ENCODE measurements at places on chromosomes 11 and 22. TPM values are rescaled to one million over a fixed set of nuclear protein-coding genes. Genes with fewer than 3 reads are reported as not detected.

GRCh38 chr11:86625981-86626380 lies 46.4 kb downstream of the ME3 start:
- peaks cover 3% of the 10 kb centered on the region for H3K4me1 ChIP-seq
- H3K36me3 ChIP-seq: no peaks in the 10 kb centered on the region
- no peak for DNase-seq
- no peak overlapping the region for H3K27ac ChIP-seq

DNA sequence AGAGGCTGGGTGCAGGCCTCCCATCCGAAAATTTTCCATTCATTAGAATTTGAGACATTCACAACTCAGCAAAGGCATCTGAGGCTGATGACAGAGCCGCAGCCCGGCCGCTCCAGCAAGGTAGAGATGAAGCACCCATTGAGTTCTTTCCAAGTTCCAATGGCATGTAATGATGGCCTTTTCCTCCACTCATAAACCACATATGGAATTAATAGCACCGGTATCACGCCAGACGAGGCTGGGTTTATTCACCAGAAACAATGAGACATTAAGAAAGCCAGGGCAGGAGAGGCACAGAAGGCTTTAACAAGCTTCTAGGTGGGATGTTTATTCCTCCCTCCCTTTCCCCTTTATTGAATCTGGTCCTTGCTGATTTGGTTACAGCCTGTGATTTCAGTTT lies 534.4 kb downstream of the MN1 start:
- H3K4me1 ChIP-seq: no peaks in the 10 kb centered on the region
- no peaks in the 10 kb centered on the region for H3K36me3 ChIP-seq
- no peak overlapping the region for H3K27ac ChIP-seq

GRCh38 chr11:111586388-111586831 lies 15.8 kb upstream of the SIK2 start:
- H3K4me1 ChIP-seq: peaks cover 5% of the 10 kb centered on the region
- H3K4me3 ChIP-seq: no peak overlapping the region
- H3K27me3 ChIP-seq: no peaks in the 10 kb centered on the region
- H3K36me3 ChIP-seq: no peaks in the 10 kb centered on the region

DNA sequence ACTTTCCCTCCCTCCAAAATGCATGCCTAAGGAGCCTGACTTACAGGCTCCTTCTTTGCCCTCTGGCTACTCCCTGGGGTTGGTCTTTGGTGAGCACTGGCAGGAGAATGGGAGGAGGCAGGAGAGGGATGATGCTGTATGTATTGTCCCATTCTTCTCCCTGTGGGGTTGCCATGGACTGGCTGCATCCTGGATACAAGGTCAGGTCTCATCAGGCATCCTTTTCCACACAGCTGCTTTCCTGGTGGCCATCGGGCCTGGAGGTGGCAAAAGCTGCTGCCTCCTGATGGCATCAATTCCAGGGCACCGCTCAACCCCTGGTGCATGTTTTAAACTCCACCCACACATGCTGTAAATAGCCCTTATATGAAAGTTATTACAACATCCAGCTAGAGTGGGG lies 257.2 kb downstream of the ETS1 start:
- no peaks in the 10 kb centered on the region for H3K36me3 ChIP-seq
- peaks cover 2% of the 10 kb centered on the region for H3K4me1 ChIP-seq
- no peak for DNase-seq

The HOATZ gene
- not detected for total RNA-seq

GRCh38 chr11:26245046-26245445 lies 86.9 kb upstream of the ANO3 start:
- no peaks in the 10 kb centered on the region for H3K27me3 ChIP-seq
- H3K27ac ChIP-seq: no peak overlapping the region
- no peaks in the 10 kb centered on the region for H3K36me3 ChIP-seq
- H3K4me3 ChIP-seq: no peak overlapping the region
- DNase-seq: no peak
- H3K4me1 ChIP-seq: no peaks in the 10 kb centered on the region

- no peak overlapping the region for H3K27ac ChIP-seq
- no peaks in the 10 kb centered on the region for H3K27me3 ChIP-seq
- H3K4me3 ChIP-seq: no peak overlapping the region
- no peak for DNase-seq
- H3K36me3 ChIP-seq: no peaks in the 10 kb centered on the region
These were observed 1.8 kb upstream of the MCAT start for GRCh38 chr22:43144949-43145348.

The PGA5 gene
- 0.67 TPM for total RNA-seq

- no peak overlapping the region for H3K4me3 ChIP-seq
- no peak overlapping the region for H3K27ac ChIP-seq
- no peaks in the 10 kb centered on the region for H3K27me3 ChIP-seq
- no peaks in the 10 kb centered on the region for H3K4me1 ChIP-seq
These were observed 13.5 kb downstream of the C11orf97 start for GRCh38 chr11:94525546-94526324.

DNA sequence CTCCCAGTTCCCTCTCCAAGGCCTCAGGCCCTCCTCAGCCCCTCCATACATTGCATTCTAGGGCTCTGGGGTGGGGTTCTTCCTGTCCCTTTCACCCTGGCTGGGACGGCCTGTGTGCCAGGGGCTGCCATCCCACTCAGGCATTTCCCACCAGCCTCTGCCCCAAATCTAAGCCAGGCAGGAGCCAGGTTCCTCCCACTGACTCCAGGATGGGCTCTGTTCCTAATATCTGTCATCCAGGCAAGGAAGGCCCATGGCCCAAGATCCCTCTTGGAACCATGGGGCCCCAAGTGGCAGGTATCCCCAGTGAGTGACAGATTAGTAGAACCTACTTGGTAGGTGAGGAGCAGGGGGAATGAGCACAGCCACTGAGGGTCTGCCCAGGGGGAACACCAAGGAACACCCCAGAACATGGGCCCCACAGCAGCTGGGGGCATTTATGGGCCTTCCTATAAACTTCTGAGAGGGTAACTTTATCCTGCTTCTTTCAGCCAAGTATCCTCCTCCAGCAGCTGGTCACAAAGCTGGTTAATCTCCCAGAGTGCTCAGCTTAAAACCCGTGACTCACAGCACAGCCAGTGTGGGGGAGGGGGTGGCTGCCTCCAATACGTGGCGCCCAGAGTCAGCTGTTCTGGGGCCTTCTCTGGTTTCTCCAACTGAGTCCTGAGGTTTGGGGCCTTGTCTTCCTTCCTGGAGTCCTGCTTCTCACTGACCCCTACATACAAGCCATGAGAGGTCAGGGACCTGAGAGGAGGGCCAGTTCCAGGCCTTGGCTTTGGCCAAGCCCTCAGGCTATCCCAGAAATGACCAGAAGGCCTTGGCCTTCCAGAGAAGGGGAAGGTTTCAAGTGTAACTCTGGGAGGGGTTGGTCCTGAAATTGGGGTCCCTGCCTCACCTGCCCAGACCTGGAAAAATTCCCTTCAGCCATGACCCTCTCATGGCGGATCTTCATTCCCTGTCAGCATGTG lies 19.9 kb upstream of the MYOD1 start:
- DNase-seq: no peak
- no peaks in the 10 kb centered on the region for H3K4me1 ChIP-seq
- H3K4me3 ChIP-seq: no peak overlapping the region
- H3K27me3 ChIP-seq: peaks cover 27% of the 10 kb centered on the region

The OR8D4 gene
- not detected for total RNA-seq

DNA sequence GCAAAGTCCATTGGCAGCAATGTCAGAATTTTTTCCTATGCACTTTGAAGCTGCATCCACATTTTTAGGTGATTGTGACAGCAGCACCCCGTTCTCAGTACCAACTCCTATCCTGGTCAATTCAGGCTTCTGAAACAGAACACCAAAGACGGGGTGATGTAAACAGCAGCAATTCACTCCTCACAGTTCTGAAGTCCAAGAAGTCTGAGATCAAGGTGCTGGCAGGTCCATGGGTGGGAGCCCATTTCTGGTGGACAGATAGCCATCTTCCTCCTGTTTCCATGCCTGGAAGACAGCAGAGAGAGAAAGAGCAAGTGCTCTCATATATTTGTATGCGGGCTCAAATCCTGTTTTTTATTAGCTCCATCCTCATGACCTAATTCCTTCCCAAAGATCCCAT lies 471.2 kb downstream of the BRD1 start:
- H3K27ac ChIP-seq: no peak overlapping the region
- no peaks in the 10 kb centered on the region for H3K4me1 ChIP-seq
- H3K36me3 ChIP-seq: no peaks in the 10 kb centered on the region

GRCh38 chr11:42249956-42250355 lies 790.5 kb upstream of the LRRC4C start:
- H3K4me3 ChIP-seq: no peak overlapping the region
- no peaks in the 10 kb centered on the region for H3K36me3 ChIP-seq
- no peaks in the 10 kb centered on the region for H3K27me3 ChIP-seq
- DNase-seq: no peak

The CCDC86 gene
- 77.1 TPM for total RNA-seq

DNA sequence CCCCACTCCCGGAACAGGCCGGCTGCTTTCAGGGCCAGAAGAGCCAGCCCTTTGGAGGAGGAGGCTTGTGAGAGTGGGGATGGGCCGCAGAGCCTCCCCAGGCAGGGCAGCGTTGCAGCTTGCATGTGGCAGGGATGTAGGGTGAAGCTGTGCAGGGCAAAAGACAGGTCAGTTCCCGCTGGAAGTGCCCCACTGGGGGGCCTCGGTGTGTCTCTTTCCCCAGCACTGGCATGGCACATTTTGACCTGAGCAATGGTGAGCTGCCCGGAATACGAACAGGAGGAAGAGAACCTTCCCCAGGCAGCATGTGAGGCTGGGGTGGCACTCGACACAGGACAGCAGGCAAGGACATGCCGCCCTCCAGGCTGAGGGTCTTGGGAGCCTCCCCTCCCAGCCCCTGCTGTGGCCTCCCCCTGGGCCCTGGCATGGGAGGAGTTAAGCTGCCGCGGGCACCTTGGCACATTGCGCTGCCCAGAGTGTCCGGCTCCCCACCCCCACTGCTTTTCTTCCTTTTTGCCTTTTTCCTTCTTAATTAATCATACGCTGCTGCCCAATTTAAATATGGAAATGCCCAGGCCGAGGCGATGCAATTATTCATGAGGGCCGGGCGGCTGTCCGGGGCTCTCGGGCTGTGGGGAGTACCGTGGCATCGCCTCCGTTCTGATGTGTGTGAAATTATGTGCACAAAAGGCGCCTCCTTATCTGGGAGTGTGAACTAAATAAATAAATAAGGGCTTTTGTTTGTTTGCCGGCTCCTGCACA lies 76.0 kb upstream of the WNT7B start:
- no peak for DNase-seq
- no peaks in the 10 kb centered on the region for H3K27me3 ChIP-seq
- no peak overlapping the region for H3K27ac ChIP-seq
- no peaks in the 10 kb centered on the region for H3K36me3 ChIP-seq
- no peak overlapping the region for H3K4me3 ChIP-seq
- H3K4me1 ChIP-seq: peaks cover 6% of the 10 kb centered on the region

DNA sequence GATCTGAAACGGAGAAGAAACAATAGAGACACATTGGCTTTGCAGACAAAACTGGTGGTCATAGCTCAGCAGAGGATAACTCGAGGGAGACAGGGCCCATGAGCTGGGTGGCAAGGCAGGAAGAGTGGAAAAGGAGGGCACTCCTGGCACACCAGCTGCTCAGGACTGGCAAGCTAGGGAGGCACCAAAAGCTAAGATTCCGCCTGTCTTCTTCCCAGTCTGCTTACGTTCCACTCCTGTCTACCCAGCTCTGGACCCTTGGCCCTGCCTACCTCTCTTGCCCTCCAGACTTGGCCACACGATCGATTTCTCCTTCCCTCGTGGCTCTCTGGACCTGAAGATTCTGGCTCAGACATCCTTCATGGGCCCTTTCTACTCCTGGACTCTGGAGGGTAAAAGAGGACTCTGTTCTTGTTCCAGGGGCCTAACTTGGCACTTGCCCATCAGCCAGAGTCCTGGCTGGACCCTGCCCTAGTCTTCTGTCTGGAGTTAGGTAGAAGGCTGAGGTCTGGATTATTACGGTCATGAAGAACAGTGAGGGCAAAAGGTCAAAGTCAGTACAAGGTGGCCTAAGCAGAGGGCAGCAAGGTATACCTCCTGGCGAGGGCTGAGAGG lies 115.2 kb upstream of the PITPNB start:
- H3K4me3 ChIP-seq: no peak overlapping the region
- DNase-seq: no peak
- no peak overlapping the region for H3K27ac ChIP-seq
- no peaks in the 10 kb centered on the region for H3K27me3 ChIP-seq
- no peaks in the 10 kb centered on the region for H3K4me1 ChIP-seq
- no peaks in the 10 kb centered on the region for H3K36me3 ChIP-seq

GRCh38 chr11:8717876-8718753 lies 35.5 kb downstream of the RPL27A start:
- no peaks in the 10 kb centered on the region for H3K4me1 ChIP-seq
- DNase-seq: no peak
- H3K27me3 ChIP-seq: no peaks in the 10 kb centered on the region
- H3K4me3 ChIP-seq: no peak overlapping the region

DNA sequence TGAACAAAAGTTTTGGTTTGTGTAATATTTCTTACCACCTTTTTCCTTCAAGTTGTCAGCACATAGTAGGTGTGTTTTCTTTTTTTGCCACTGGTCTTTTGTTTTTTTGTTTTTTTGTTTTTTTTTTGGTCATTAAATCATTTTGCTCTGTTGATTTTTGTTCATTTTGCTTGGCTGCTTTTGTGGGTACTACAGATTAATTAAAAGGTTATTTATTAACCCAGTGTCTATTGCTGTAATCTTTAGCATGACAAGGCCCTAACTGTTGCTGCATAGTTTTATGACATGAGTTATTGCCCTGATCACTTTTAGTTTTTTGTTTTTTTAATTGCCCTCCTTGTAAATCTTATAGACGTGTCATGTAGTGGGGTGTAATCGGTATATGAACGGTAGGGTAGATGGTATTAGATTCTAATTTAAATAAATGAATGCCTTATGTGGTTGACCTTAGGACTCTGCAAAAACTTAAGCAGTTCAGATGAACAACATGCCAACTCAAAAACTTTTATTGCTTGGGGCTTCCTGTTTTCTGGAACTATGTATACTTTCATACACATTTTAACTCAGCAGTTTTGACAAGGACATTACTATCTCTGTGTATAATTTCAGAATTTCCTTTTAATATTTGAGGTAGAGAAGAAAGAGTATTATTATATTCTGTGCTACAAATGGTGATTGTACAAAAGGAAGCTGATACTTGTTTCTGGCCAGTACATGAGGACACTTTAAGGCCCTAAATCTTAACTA lies 7.9 kb downstream of the EWSR1 start:
- H3K27me3 ChIP-seq: no peaks in the 10 kb centered on the region
- DNase-seq: no peak
- H3K4me1 ChIP-seq: no peaks in the 10 kb centered on the region
- no peak overlapping the region for H3K27ac ChIP-seq
- peaks cover 52% of the 10 kb centered on the region for H3K36me3 ChIP-seq
- H3K4me3 ChIP-seq: no peak overlapping the region

The RFPL1 gene
- not detected for total RNA-seq

The C22orf42 gene
- total RNA-seq: not detected

DNA sequence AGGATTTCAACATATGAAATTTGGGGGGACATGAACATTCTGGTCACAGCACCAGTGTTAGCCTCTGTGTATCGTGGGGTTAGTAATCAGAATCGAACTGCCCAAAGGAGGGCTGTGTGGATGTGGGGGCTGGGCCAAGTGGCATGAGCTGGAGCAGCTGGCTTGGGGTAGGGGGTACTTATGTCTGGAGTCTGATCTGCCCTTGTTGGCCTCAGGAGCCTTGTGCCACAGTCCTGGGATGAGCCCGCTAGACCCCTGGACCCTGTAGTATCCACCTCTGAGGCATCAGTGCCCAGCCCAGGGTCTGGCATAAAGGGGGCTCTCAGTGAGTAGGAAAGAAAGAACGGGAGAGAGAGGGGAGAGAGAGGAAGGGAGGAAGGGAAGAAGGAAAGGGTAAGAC lies 67.3 kb downstream of the LRRC32 start:
- H3K27ac ChIP-seq: no peak overlapping the region
- H3K36me3 ChIP-seq: no peaks in the 10 kb centered on the region
- H3K4me1 ChIP-seq: no peaks in the 10 kb centered on the region
- no peak overlapping the region for H3K4me3 ChIP-seq
- H3K27me3 ChIP-seq: no peaks in the 10 kb centered on the region

GRCh38 chr11:71962428-71963038 lies 33.7 kb downstream of the RNF121 start:
- H3K27me3 ChIP-seq: no peaks in the 10 kb centered on the region
- no peaks in the 10 kb centered on the region for H3K4me1 ChIP-seq
- H3K36me3 ChIP-seq: peaks cover 25% of the 10 kb centered on the region
- H3K4me3 ChIP-seq: no peak overlapping the region
- H3K27ac ChIP-seq: no peak overlapping the region

Measured in H1 (cell line).